ENCODE measurements at places on chromosomes 7 and 10.
A peak's percentile ranks its signal among the peaks of the same experiment; 100 is the strongest.

GRCh38 chr10:123454987-123455386, 211.2 kb upstream of the GPR26 start:
- DNase-seq, result no peak

- DNase-seq, result no peak
Observed at GRCh38 chr7:63080406-63080805, 918.2 kb upstream of the ZNF722 start.

GRCh38 chr7:66747881-66748511, 7.5 kb downstream of the RABGEF1 start:
- no peak for DNase-seq

GRCh38 chr10:50619882-50620281, 3.9 kb downstream of the SGMS1 start:
- no peak for DNase-seq

GRCh38 chr7:127791446-127792189, 139.6 kb downstream of the SND1 start:
- DNase-seq, result no peak

DNA sequence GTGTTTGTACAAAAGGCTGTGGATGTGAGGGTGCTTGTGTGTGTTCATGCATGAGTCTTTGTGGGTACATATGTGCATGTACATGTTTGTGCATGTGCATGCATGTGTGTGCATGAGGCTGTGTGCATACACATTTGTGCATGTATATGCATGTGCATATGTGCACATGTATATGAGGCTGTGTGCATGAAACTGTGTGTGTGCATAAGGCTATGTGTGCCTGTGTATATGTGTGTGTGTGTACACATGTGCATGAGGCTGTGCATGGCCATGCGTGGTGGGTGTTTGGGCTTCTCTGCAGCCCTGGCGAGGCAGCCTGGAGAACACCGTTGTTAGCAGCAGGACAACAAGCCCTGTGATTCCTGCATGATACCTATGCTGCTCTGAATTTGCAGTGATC, 207.7 kb upstream of the ADCY1 start:
- DNase-seq, result no peak

DNA sequence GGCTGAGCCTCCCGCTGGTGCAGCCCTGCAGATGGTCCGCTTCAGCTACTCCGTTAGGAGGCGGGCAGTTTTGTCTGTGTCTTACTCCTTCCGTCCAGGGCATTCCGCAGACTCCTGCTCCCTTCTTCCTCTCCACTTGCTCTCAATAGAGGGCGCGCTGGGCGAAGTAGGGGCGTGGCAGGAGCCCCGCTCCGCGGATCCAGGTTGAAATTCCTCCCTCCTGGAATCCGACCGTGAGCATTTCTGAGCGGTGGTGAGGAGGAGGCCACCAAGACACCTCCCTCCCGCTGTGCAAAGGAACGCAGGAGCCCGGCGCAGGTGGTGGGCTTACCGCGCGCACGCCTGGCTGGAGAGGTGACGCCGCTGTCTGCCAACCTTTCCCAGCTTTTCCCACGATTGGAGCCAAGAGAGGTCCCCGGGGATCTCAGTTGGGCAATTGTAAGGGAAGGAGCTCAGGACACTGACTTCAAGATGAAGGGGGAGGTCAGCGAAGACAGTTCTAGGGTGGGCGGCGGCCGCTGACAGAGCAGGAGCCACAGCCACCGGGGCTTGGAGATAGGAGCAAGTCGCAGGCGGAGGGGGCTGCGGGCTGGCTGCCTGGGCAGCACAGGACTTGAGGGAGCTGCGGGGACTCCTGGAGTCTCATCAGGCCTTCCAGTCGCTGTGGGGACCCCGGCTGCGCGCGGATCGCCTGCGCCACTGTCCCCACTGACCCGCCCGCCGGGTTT, 1011.3 kb downstream of the XPNPEP1 start:
- no peak for DNase-seq

- DNase-seq, result no peak
Observed at GRCh38 chr10:95742485-95742884, 13.5 kb upstream of the ENTPD1 start.

GRCh38 chr7:27520815-27521790, 141.6 kb downstream of the HIBADH start:
- DNase-seq, result no peak

- DNase-seq, result peak; percentile 42
Observed at GRCh38 chr10:79316671-79317431, 30.4 kb upstream of the PPIF start.
